Stimulated activated CD8-positive, alpha-beta memory T cell treated with anti-CD3 and anti-CD28 coated beads, Interleukin-15, amount 100 ng/mL, for 4 hours (primary cell): ENCODE measurements at places on chromosomes 12 and 14.
A peak's percentile ranks its signal among the peaks of the same experiment; 100 is the strongest.

DNA sequence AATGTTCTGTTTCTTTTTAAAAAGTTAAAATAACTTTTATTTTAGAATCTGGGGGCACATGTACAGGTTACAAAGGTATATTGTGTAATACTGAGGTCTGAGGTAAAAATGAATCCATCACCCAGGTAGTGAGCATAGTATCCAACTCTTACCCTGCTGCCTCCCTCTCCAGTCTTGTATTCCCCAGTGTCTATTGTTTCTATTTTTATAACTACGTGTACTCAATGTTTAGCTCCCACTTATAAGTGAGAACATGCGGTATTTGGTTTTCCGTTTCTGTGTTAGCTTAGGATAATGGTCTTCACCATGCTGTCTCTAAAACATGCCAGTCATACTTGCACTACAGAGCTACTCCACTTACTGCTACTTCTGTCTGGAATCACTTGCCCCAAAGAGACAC, 8.4 kb downstream of the FBXO33 start:
- no peak for DNase-seq

DNA sequence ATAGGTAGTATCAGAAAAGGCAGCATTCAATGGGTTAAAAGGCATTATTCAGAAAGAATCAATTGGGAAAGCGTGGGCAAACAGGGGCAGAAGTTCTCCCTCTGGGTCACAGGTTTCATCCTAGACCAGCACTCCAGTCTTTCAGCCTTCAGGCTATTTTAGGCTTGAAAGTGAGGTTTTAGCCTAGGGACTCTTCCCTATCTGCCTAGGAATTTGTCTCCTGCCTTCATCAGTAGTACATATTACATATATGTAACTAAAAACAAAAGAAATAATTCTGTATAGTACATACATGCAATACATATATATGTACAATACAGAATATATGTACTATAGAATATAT, 34.6 kb upstream of the PCNX1 start:
- no peak for DNase-seq

DNA sequence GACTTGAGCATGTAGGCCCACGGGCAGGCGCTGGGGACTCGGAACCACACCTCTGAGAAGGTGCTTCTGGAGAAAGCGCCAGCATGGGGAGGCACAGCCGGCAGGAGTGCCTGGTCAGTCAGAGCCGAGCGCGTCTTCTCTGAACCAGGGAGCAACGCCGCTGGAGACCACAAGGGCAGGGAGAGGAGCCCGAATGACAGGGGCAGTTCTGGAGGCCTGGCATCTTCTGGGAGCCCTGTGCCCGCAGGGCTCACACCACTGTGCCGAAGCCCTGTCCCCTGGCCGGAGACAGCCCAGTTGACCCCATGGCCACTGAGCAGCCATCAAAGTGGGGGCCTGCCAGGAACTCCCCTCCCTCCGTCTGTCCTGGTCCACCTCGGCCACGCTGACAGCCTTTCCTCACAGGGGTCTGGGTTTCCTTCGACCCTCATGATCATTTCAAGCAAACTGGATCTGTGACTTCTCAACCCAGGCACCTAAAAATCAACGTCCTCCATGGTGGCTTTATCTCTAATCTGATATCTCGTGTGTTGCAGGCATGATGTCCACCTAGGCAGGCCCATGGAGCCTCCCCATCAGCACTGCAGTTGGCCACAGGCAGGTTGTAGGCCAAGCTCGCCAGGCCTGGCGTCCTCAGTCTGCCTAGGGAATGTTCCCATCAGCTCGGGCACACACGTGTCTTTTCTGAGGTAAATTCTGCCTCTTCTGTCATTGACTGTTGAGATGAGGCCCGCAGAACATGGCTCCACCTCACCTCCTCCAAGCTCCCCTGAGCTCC, 299.3 kb upstream of the RTL1 start:
- no peak for DNase-seq

GRCh38 chr14:79658769-79659168, 552.5 kb downstream of the DIO2 start:
- no peak for DNase-seq

DNA sequence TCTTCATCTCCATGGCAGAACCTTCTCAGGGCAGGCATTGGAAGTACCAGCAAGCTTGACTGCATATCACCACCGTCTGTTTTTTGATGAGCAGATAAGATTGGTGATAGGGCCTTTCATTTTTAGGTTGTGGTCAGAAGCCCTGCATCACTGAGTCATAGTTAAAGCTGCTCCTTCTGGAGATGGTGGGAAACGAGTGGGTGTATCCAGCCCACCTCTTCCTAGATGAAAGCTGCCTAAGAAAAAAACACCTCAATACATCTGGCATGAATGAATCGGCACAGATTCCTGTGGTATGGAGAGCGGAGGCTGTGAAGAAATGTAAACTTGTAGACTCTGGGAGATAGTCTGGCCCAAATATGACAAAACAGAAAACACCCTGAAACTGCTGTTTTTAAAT, 248.7 kb upstream of the EGLN3 start:
- DNase-seq: no peak

GRCh38 chr14:100348253-100348729, 25.2 kb downstream of the SLC25A47 start:
- DNase-seq: no peak

- DNase-seq: peak; percentile 67
Measured at GRCh38 chr12:1661553-1662335, 29.1 kb upstream of the ADIPOR2 start.
